ENCODE measurements at places on chromosomes 3 and 15.

DNA sequence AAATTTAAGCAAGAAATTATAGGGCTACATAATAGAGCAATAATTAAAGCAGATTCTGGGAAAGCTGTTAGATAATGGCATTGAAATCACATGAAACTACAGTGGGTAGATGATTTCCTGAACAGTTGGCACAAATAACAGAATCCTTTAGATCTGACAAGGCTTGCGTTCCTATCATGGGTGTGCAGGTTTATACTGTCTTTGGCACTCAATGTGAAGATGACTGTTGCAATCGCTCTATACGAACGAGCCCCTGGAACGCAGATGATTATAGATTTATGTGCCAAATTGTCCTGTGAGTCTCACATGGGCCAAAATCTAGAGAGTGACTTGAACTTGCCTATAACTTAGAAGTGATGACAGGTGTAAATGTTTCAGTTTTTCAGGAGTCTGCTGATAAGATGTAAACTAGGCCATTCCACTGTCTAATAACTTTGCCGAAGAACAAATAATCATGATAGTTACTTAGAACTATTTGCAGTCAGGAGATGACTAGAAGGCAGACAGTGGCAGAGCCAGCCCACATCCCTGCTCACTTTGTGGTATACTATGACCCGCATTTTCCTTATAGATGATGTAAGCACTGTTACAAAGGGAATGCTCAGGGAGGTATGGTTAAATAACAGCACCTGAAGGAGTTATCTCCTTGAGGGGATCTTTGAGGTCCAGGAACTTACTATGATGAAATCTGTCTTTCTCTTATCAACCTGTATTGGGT, 30.5 kb upstream of the TRPC1 start:
- no peak for DNase-seq

- no peak for DNase-seq
These were observed 117.0 kb downstream of the FILIP1L start for GRCh38 chr3:99997293-99997692.

DNA sequence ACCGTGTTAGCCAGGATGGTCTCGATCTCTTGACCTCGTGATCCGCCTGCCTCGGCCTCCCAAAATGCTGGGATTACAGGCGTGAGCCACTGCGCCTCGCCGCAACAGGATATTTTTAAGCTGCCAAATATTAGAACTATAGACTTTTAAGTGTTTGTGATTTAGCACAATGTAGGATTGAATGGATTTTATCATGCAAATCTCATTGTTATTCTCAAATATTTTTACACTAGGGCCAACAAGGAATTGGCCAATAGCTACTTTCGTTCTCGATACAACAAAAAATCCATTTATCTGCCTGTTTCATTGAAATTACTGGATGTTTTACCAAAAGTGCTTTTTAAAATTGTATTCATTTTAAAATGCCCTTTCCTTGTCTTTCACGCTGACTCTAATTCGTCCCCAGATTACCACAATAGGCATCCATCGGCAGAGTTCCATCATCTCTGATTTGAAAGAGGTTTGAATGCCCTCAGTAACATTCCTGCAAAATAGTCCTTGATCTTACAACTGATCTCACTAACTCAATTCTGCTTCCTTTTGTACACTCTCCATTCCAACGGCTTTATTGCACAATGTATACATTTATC, 99.6 kb upstream of the ROBO2 start:
- DNase-seq: no peak

DNA sequence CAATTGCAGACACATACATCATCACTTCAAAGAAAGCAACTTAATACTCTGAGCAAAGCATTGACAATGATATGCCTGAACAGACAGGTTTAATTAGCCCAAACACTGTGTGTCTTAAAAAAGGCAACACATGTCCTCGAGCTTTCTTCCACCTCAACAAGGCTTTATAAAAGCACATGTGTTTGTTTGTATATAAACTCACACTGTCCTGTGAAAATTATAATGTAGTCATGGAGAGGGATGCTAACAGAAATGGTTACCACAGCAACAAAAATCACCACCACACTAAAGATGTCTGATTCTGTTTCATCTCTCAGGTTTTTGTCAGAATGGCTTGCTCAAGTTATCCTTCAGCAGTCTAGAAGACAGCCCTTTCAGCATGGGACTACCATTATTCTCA, 314.7 kb downstream of the MAGI1 start:
- no peak for DNase-seq

DNA sequence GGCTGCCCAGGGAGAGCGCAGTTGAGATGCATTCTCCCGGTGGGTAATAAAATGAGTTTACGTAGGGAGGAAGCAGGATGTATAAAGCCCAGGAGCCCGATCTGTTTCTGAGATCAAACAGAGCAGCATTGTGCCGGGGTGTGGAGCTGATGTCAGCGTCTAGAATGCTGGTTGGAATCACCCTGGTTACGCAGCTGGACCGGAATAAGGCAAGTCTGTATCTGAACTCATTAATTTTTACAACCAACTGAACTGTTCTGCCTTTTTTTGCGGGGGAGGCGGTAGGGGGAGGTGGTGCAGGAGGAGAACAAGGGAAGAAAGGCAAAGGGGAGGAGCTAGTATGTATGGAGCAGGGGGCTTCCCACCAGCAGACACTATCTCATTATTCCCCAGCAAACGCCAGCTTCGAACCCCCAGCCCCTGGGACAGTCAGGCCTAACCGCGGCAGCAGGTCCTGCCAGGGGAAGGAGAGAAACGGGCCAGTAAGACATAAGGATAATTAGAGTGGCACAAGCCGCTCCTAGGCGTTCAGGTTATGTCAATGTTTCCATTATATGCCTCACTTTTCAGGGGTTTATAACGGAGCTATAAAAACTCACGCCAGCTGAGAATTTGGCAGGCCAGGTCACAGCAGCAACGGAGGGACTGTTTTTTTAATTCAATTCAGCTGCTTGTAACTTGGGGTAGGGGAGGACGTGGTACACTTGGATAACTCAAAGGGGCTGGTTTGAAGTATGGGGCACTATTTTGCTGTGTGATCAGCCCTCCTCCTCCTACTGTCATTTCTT, 175.3 kb upstream of the HES1 start:
- DNase-seq: no peak

Measured in 8988T (cell line).